ENCODE measurements at places on chromosomes 4 and X.
A peak's percentile ranks its signal among the peaks of the same experiment; 100 is the strongest.

GRCh38 chr4:44425614-44426208 is 22.9 kb downstream of the KCTD8 start:
- DNase-seq = no peak

GRCh38 chr4:16818005-16818404 is 80.4 kb downstream of the LDB2 start:
- no peak for DNase-seq

- DNase-seq = no peak
These were observed 1.8 kb upstream of the SPATA18 start for GRCh38 chr4:52049266-52049665.

- DNase-seq = no peak
These were observed 93.0 kb upstream of the STS start for GRCh38 chrX:7054219-7055216.

GRCh38 chrX:101774340-101774739 is 114.7 kb upstream of the ARMCX2 start:
- no peak for DNase-seq

DNA sequence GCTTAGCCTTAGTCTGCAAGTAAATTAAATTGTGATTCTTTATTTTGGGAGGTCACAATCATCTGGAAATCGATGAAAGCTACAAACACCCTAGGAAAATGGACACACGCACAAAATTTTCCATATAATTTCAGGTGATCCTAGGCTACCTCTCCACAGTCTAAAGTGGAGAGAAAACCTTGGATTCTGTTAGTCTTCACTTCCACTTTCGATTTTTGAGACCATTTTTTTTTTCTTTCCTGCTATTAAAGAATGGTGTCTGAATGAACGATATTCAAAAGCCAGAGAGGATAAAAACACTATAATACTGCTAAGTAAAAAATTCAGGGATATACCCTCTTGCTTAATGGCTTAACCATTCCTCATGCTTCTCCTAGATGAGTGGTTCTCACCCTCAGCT is 1.7 kb downstream of the FBXL5 start:
- DNase-seq = no peak

DNA sequence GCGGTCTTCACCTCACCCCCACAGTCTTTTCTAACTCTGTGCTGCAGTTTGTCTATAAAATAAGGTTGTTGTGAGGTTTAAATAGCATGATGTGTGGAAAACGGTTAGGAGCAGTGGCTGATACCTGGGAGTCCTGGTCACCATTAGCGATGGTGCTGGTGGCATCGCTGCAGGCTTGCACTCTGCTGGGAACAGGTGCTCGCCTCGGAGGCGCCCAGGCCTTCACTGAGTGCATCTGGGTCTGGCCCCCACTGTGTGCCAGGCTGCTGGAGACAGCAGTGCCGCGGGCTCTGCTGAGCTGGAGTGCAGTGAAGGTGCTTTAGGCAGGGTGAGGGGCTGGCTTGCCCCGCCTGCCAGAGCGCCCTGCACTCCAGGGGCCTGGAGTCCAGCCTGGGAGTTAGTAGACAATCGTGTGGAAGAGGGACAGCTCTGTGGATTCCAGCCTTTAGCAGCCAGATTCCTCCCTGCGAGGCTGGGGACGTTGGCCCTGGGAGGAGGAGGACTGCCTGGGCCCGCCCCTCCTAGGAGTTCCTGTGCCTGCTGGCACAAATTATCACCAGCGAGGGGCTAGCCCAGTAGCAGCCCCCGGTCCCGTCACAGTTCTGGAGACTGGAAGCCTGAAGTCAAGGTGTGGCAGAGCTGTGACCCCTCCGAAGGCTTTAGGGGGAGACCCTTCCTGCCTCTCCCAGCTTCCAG is 7.3 kb downstream of the RGS12 start:
- no peak for DNase-seq

GRCh38 chr4:73929278-73929677 is 52.5 kb downstream of the PF4 start:
- DNase-seq = no peak

DNA sequence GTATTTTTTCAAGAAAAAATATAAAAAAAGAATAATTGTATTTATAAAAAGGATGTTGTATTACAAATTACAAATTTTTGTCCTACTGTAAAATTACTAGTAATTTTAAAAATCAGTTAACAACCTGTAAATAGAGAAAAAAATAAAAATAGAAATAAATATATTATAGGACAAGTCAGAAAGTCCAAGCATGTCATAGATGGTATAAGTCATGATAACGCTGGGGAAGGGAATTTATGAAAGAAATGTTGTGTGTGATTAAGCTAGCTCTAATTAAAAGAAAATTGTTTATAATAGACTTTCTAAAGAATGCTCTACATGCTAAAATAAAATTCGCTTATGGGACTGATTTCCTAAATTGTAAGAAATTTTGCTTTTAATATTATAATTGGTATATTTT is 2329.9 kb downstream of the ARAP2 start:
- DNase-seq = no peak

DNA sequence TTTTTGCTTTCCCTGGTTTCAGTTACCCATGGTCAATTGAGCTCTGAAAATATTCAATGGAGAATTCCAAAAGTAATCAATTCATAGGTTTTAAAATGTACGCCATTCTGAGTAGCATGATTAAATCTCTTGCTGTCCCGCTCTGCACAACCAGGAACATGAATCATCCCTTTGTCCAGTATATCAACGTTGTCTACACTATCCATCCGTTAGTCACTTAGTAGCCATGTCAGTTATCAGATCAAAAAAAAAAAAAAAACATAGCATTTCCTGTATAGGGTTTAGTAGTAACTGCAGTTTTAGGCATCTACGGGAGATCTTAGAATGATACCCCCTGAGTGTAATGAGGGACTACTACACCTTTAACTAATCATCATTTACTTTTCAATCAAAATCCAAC is 15.1 kb downstream of the LAMP2 start:
- DNase-seq = no peak

DNA sequence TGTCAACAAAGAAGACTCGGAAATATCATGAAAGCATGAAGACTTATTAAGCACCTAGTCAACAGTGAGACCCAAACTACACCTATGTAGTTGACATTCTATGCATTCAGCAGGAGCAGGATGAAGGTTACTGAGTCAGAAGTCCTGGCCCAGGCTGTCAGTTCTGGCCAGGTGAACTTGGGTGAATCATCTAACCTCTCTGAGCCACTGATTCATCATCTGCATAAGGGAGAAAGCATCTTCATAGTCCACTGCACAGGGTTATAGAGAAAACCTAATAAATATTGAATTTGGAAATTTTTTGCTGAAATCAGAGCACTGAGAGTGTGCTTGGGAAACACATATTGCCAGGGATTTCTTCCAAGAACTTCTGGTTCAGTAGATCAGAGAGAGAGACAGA is 296.0 kb upstream of the SFRP2 start:
- no peak for DNase-seq

DNA sequence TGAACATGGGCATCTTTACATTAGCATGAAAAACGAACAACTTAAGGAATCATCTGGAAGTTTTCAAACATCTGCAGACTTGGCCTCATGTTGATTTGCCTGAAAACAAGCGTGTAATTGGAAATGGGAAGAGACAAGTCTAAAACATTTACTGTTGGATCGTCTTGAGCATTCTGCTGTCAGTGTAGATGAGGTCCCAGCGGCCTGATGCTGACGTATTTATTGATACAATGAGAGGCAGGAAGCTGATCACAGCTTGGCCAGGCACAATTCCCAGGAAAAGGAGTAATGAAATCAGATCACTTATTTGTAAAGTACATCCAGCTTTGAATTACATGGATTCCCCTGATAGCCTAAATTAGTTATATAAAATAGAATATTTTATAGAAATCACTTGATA is 210.6 kb downstream of the CLCN4 start:
- no peak for DNase-seq

GRCh38 chr4:142700531-142700930 is 145.6 kb downstream of the INPP4B start:
- DNase-seq = no peak

- DNase-seq = no peak
These were observed 893.7 kb upstream of the SLIT2 start for GRCh38 chr4:19358015-19358414.

DNA sequence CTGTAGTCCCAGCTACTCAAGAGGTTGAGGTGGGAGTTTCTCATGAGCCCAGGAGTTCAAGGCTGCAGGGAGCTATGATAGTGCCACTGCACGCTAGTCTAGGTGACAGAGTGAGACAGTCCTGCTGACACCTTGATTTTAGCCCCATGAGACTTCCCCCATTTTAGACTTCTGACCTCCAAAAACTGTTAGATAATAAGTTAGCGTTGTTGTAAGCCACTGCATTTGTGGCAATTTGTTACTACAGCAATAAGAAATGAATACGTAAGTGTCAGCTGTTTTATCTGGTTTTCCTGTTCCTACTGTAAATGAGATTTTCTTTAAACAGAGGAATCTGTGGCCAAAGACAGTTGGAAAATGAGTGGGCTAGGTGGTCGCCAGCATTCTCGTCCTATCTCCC is 83.9 kb downstream of the ARHGAP10 start:
- DNase-seq = no peak

DNA sequence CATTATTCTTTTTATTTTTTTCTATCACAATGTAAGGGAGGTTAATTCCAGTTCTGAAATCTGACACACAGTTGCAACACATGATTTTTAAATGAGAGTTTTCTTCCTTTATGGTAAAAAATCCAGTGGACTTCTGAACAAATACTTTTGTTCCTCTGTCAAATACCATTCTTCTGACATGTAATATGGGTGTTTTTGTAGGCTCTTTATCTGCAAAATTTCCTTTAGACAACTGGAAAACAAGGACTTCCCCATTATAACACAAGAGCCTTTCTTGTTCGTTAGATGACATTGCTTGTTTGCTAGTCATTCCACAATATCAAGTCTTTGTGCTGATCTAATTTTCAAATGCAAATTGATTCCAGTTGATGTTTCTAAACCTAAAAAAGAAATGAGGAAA is 7.7 kb downstream of the FANCB start:
- DNase-seq = no peak

DNA sequence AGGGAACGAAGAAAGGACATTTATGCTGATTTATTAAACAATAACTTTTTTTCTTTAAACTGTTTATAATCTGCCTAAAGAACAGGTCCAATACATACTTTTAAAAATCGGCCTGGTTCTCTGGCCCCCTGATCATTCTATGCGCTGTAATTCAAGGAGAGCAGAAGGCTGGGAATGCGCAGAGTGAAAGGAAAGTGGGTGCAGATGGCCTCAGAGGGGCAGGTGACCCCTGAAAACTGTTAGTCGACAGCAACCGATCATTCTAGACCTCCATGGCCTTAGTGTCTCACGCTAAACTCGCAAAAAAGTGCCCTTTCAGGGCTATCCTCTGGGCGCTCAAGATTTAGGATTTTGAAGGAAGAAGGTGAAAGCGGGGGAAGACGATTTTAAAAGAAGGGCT is 2.2 kb downstream of the PDE5A start:
- no peak for DNase-seq

- DNase-seq = no peak
These were observed 85.2 kb downstream of the SLC16A2 start for GRCh38 chrX:74506317-74507115.

- no peak for DNase-seq
These were observed 45.1 kb downstream of the DTHD1 start for GRCh38 chr4:36326476-36327029.

- DNase-seq = no peak
These were observed 74.0 kb downstream of the CPZ start for GRCh38 chr4:8666581-8666980.

DNA sequence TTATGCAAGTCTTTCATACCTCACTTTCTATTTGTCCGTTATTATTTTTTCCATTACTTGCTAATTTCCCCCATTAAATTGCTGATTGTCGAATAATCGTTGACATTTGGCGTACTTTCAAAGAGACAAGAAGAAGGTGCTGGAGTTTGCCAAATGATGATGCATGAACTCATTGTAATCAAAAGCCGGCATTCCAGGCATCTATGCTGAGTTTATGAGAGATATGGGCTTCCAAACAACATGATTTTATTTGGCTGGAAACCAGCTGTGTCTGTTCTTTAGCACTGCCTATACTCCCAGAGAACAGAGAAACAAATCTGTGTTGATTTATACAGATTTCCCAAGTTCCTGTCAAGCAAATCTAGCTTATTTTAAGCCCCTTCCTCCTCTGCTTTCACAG is 80.8 kb upstream of the RPS6KA3 start:
- DNase-seq = no peak

- DNase-seq = no peak
These were observed 64.2 kb upstream of the MAP3K15 start for GRCh38 chrX:19579485-19579884.

- DNase-seq = no peak
These were observed 5.0 kb downstream of the PLP2 start for GRCh38 chrX:49176421-49177326.

DNA sequence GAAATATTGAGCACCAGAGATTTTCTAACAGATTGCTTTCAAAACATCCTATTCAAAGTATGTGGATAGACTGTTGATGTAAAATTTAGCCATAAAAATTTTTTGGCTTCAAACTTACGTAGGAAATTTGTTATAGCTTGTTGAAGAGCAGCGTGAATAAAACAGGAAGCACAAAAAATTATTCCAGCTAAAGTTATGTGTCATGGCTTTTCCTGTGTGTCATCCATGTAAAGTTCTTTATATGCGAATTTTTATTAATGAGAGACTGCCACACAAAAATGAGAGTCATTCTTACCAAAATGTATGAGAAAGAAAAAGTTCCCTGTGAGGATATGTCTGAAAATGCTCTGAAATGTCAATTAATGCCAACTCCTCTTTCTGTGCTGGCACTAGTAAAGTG is 19.5 kb downstream of the EPGN start:
- no peak for DNase-seq

DNA sequence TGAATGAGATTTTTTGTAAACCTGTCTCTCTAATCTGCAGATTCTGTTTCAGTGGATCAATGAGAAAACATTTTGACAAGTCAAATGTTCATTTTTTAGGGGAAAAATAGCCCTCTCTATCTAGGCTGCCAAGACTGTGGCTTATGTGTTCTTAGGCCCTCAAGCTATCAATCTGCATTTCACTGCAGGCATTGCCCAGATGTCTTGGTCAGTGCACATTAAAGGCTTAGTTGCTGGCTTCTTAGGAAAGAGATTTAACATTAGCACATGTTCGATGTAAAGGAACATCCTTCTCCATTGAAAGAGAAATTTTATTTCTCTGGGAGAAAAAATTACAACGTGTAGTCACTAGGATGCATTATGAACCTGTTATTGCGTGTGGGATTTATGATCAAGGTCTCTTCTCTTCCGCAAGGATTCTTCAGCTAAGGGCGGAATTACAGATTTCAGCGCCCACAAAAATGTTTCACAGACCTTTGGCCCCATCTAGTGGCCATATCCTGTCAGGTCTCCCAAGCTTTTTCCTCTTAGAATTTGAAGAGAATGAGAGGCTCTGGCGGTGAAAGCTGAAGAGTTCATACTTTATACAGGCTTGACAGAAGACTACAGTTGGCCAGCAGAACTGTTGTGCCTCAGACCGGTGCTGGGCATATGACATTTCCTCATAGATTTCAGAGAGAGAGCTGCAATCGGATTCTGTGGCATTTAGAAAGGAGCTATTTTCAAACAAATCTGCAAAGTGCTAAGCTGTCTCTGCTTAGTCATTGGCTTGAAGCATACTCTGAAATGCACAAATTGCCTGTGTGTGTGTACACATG is 144.6 kb upstream of the NOCT start:
- peak; percentile 57 for DNase-seq

GRCh38 chr4:1793496-1793840 is 375 bp downstream of the FGFR3 start:
- peak; percentile 42 for DNase-seq

- DNase-seq = no peak
These were observed 106.3 kb downstream of the TRAPPC11 start for GRCh38 chr4:183765251-183765911.

GRCh38 chr4:95155759-95156451 is 392.9 kb downstream of the UNC5C start:
- no peak for DNase-seq
